ENCODE measurements at places on chromosomes 11 and 22.

DNA sequence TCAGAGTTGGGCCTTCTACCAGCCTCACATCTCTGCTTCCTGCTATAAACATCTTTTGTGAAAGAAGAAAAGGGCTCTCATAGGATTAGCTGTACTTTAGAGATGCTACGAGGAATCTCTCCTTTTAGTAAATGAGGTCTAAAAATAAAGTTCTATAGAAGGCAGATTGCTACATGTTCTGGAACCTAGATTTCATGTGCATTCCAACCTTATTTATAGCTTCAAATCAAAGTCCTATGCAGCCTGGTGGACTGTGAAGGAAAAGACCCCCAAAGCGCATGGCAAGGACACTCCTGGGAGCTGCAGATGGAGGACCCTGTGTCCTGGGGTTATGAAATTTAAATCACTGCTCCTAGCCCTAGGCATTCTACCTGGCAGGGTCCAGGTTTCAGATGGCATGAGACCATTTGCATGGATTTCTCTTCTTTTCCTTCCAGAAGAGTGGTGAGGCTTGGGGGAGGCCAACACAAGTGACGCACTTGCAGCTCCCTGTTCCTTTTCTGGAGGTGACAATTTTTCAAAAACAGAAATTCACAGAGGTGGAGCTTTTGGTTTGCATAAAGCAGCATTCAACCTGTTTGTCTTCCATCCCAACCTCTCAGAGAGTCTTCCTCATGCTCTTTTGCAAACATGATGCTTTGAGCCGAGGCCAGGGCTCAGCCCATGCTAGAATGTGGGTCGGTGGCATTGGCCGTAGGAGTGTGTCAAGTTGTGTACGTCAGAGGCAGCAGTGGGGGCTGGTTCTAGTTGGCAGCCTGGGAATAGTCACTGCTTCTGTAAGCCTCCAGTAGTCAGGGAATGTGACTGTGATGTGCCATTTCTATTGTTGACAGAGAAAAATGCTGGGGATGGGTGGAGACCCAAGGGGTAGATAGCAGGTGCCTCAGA lies 6.3 kb downstream of the CRY2 start:
- no peak for DNase-seq

DNA sequence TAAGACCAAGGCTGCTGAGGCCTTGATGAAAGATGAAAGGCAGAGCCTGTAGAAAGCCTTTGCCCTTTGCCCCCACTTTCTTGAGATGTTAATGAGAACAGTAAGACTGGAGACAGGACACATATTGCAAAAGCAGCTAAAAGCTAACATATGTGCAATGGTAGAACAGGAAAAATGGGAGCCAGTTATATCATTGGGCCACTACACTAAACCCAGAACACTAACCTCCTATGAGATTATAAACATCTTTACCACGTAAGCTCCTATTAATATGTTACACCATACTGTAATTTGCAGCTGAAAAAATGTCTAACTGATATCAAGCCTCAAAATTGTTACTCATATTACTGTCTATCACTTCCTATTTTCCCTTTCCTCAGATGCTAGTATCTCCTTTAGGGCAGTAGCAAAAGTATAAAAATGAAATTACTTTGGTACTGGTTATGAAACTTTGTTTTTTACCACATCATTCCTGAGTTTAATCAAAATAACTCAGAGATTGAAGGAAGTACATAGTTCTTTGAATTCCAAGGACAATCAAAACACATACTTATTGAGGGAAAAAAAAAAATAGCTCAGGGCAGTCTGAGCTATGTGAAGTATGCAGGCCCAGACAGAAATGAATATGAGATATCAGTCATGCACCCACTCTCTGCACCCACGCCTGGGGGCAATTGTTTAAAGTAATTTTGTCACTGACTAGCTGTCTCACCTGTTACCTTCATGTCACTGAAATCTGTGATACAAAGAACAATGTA lies 9.1 kb downstream of the HPS5 start:
- DNase-seq = peak; percentile 27

GRCh38 chr22:34608540-34609115 lies 457.3 kb upstream of the ISX start:
- no peak for DNase-seq

GRCh38 chr11:64206457-64207255 lies at the start of gene FERMT3:
TSS of gene FERMT3 (plus strand) at chr11:64206721. CDS start at chr11:64207365, 644 bp downstream.
- DNase-seq = no peak

- DNase-seq = no peak
Measured at GRCh38 chr22:48827268-48827846, 1000.3 kb downstream of the BRD1 start.

DNA sequence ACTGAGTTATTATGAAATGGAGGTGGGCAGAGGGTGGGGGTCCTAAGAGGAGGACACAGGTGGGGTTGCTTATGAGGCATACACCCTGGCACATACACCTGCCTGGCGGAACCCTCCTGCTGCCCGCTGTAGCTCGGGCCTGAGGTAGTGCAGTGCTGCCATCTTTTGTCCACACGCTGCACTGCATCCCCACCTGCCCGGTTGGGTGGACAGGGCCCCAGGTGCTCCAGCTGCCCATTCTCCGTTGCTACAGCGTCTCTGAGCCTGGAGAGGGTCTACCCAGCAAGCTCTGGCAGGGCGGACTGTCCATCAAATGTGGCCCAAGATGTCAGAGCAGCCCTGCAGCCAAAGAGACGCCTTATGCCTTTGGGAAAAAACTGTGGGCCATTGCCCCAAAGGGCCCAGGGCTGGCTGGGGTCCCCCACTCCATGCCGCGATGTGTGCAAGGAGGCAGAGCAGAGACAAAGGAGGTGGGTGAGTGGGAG lies 131.2 kb downstream of the BUD13 start:
- no peak for DNase-seq

DNA sequence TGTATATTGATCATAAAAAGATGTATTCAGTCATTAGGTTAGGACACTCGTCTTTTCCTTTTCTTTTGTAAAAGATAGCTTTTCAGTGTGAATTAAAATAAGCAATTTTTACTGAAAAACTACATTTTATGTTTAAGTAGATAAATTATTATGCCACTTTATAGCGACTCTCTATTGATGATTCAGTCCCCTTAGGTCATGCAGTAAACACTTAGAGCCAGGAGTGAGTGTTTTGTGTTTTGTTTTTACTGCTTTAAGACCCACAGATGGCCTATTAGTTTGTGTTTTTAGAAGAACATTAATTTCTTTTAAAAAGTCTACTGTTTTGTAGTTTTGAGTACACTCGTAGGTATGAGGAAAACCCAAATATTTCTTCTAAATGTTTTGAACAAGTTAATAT lies 86.6 kb downstream of the YAP1 start:
- no peak for DNase-seq

DNA sequence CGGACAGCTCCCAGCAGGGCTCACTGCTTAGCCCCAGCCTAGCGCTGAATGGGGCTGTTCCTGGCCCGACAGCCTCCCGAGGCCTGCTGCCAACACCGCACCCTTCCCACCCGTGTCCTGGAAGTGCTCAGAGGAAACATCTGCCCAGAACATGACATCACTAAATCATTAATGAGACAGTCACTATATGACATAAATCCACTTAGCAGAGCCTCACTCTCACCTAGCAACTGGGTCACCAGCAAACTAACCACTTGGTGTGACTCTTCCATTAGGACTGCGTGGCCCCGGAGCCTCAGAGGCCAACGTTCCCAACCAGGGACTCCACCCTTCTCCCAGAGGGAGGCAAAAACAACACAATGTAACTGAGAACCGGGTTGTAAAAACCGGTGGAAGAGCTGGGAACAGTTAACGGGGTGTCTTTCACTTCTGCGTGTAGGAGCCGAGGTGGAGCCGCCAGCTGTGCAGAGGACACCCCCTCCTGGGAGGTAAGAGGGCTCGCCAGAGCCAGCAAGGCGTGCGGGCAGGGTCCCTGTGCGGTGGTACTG lies 21.4 kb upstream of the PACSIN2 start:
- DNase-seq = no peak

DNA sequence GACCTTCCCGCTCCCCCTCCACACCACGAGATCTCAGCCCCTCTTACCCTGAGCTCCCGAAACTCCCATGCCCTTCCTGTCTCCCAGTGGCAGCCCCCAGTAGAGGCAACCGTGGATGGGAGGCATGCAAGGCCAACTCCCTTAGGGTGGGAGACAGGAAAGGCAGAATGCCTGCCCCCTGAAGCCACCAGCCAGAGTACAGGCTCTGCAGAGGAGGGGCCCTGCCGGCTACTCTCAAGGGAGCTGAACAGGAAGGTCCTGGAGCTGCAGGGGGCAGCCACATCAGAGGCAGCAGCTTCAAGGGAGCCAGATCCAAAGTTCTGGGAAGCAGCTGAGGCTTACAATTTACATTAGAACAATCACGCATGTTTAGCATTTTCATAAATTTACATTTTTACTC lies 38.3 kb downstream of the PDE2A start:
- DNase-seq = no peak

DNA sequence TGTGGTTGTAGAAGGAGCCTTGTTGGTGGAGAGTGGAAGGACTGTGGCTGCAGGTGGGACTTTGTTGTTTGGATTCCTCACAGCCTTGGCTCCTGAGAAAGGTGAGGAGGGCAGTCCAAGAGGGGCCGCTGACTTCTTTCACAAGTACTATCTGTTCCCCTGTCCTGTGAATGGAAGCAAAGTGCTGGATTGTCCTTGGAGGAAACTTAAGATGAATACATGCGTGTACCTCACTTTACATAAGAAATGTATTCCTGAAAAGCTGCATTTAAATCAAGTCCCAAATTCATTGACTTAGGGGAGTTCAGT lies 2.4 kb downstream of the FUT4 start:
- DNase-seq = no peak

All from HFF-Myc (cell line).